ENCODE measurements at places on chromosomes 16 and 17. TPM values are rescaled to one million over a fixed set of nuclear protein-coding genes. Genes with fewer than 3 reads are reported as not detected.
A peak's percentile ranks its signal among the peaks of the same experiment; 100 is the strongest.

DNA sequence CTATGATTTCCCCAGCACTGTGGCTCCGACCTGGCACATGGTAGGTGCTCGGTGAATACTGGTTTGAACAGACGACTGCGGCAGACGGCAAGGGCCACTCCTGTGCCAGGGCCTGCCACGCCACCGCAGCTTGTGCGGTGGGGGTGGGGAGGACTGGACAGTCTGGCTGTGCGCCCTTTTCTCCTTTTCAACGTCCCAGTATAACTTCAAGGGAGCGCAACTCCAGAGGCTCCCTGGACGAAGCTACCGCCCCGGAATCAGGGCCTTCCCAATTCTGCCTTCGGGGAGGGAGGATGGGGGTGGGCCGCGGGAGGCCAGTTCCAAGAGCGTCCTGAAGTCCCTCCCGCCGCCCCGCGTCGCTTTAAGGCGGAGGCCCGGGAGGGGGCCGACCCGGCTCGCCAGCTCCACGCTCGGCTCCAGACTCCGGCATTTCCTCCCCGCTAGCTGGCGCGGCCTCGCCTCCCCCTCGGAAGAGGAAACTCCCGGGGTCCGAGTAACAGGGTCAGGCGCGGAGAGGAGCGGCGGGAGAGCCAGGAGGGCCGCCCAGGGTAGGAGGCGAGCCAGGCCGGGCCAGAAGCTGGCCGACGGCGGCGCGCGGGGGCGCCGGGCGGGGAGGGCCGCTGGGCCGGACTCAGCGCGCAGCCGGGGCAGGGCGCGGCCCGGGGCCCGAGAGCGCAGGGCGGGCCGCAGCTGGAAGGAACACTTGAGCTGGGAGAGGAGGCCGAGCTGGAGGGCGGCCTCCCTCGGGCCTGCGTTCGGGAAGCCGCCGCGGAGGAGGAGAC lies at the start of gene ITPRIPL2:
Gene ITPRIPL2 (plus strand): TSS at position 388 of the 782 bp plus-strand sequence. CDS start 498 bp downstream, outside the sequence.
- DNase-seq: peak; percentile 87

- DNase-seq: peak; percentile 49
Measured at GRCh38 chr17:40558890-40559563, 6.2 kb downstream of the CCR7 start.

DNA sequence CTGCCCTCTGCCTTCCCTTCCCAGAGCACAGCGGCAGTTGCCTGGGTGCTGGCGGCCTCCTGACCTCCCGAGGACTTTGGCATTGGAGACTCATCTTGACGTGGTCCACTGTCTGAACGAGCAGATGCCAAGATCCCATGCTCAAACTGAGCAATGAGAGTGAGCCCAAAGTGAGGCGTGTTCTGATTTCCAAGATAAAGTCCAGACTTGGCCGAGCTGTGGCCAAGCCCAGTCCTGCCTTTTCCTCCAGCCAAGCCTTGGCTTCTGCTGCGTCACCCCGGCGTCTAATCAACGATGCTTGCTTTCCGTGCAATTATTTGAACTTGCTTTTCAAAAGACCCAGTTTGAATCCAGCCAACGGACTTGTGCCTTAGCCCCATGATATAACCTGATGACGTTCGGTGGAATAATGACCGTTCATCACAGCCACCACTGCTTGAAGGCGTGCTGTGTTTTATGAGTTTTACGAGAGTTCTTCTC lies 179.2 kb downstream of the IRF8 start:
- DNase-seq: no peak

RASD1 gene
- 1.1 TPM for total RNA-seq

ABCA9 gene
- 8.9 TPM for total RNA-seq

DNA sequence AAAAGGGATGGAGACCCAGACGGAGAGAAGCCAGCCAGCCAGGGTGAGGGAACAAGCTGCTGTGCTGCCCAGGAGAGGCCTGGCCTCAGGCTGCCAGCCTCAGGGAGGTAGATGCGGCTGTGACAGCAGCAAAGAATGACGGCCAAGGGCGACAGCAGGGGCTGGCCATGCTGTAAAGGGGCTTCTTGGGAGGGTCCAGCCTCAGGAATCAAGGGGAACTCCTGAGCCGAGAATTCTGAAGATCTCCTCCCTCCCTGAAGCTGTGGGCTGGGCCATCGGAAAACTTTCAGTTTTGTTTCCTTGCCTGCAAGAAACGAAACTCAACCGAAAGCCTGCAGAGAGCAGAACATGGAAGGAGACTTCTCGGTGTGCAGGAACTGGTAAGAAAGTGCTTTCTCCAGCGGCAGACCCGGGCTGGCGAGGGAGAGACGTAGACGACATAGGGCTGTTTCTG lies at the start of gene XAF1:
Gene XAF1 (plus strand): TSS at position 316 of the 454 bp plus-strand sequence. CDS start 33 bp downstream, at position 349.
- peak; percentile 54 for DNase-seq

DNA sequence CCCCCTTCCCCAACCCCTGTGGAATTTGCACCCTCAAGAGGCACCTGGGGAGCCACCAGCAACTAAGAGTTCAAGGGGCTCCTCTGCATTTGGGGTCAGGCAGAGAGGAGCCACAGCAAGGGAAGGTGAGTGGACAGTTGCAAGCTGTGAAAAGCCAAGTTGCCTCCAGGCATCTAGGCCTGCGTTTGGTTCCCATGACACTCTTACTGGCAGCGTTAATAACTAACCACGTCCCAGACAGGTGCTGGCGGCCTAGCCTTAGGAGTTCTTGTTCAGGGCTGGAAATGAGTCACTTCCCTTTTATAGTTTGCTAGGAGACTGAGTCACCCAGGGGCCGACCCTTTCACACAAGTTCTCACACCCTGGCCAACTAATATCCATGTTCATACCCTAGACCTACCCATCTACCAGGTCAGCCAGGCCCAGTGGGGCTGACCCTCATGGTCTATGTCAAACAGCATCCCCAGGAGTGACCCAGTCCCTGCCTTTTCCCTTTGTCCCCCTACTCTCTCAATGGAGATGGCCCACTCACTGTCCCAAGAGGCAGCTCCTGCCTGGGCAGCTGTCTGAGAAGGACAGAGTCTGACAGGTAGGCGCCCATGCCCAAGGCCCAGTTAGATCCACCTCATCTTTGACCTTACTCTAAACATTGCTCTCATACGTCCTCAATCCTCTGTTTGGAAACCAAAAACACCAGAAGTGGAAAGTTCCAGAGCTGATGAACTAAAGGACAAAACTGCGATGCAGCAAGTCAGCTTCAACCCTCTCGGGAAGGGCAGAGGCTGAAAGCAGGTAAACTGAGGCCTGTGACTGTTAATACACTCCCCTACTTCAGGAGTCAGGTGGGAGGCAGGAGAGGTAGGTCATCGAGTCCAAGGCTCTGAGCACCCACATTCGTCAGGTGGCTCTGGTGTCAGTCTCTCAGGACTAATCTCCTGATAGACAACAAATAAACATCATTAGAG lies 300.6 kb downstream of the SOX9 start:
- no peak for DNase-seq

GRCh38 chr16:56689171-56689570 lies 6.9 kb downstream of the MT1X start:
- DNase-seq: no peak

GRCh38 chr16:59783191-59783590 lies 1049.1 kb upstream of the GOT2 start:
- DNase-seq: no peak

GRCh38 chr17:3771140-3771539 lies 29.8 kb downstream of the ITGAE start:
- no peak for DNase-seq

- no peak for DNase-seq
Measured at GRCh38 chr17:48973806-48974205, 5.4 kb upstream of the GIP start.

NGFR gene
- 14.0 TPM for total RNA-seq

ABCC3 gene
- 326 TPM for total RNA-seq

- DNase-seq: peak; percentile 71
Measured at GRCh38 chr17:68868708-68869107, 86.5 kb downstream of the ABCA8 start.

NPW gene
- 8.5 TPM for total RNA-seq

SDR42E1 gene
- 4.1 TPM for total RNA-seq

TNS4 gene
- total RNA-seq: 0.13 TPM

- DNase-seq: no peak
Measured at GRCh38 chr16:78629173-78629572, 529.7 kb downstream of the WWOX start.

SLC38A8 gene
- total RNA-seq: not detected

DNA sequence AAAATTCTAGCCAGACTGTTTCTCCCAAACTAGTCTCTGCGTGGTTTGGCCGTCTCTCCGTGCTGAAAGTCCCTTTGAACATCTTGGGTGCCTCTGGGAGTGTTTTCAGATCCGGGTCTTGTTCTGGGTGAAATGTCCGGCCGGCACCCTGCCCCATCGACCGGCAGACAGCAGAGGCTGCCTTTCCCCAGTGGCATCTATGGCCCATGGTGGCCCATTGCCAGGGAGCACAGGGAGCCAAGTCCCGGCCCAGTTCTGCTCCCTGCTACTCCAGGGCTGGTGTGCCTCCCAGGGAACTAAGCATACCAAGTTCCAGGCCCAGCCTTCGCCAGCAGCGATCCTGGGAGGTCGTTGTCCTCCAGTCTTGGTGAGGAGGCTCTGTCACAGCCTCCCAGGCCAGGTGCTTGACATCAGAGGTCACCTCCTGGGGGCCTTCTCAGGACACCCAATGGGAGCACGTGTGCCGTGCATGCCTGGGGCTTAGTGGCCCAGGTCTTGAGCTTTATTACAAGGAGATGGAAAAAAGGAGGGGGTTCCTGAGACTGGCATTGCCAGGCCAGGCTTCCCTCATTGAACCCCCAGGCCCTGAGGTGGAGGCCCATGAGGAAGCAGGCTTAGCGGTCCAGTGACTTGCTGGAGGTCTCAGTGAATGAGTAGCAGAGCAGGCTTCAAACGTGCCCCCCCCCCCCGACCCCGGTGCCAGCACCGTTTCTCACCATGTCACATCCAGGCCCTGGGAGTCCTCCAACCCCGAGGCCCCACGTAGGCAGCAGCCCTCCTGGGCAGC lies 54.0 kb downstream of the PGS1 start:
- DNase-seq: peak; percentile 77

- DNase-seq: no peak
Measured at GRCh38 chr17:17892731-17893130, 55.9 kb upstream of the SREBF1 start.

DNA sequence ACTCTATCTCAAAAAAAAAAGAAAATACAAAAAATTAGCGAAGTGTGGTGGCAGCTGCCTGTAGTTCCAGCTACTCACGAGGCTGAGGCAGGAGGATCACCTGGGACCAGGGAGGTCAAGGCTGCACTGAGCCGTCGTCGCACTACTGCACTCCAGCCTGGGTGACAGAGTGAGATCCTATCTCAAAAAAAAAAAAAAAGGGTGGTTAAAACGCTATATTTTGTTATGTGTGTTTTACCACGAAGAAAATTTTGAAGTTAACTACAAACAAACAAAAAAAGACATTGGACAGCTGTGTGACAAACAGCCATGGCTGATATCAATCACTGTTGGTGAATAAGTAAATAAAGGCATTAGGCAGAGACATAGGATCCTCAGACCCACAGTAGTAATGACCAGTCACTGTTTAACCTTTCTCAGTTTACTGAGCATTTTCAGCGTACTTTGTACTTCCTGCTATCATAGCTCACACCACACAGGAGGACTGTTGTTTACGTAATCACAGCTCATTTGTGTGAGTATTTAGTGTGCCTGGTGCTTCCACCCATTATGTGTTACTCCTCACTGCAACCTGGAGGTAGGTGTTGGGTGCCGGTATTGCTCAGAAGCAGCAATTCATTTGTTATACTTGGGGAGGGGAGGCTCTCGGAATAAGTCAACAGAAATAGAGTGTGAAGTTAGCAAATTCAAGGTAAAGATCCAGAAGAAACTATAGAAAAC lies 55.4 kb downstream of the COPRS start:
- DNase-seq: peak; percentile 67

OR2C1 gene
- total RNA-seq: not detected

DHX58 gene
- 30.3 TPM for total RNA-seq

- no peak for DNase-seq
Measured at GRCh38 chr16:21117567-21117966, 33.1 kb downstream of the DNAH3 start.

ZDHHC1 gene
- total RNA-seq: 1.6 TPM

PDILT gene
- total RNA-seq: not detected

- DNase-seq: no peak
Measured at GRCh38 chr17:46020023-46020761, 21.1 kb downstream of the STH start.

DNA sequence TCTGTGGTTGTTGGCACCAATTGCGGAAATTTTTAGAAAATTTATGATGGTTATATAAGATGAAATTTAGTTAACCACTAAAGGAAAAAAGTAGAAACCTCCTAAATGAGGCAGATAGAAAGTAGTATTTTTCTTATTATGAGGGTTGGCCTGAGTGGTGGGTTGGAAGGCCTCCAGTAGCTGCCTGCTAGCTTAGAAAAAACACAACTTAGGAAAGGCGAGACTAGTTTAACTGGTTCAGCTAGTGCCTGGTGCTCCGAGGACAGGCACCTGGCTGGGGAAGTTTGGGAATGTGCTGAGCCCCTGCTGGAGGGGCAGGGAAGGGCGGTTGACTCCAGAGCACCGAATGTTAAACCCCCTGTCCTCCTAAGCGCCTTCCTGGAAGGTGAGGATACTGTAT lies 19.9 kb downstream of the LDHD start:
- no peak for DNase-seq

DNA sequence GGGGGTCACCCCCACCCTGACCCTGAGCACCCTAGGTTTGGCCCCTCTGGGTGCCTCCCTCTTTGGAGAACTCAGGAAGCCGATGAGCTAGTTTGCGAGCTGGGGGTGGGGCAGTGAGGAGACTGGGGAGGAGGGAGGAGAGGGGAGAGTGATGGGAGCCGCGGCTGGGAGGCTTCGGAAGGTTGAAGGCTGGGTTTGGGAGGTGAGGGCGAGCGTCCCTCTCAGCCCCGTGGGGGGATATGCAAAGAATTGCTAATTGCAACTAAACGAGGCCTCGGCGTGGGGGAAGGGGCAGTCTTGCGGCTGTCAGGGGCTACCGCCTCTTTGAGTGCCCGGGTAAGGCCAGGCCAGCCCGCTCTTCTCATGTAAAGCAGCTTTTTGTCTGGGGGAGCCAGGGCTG lies 17.6 kb upstream of the FZD2 start:
- DNase-seq: no peak

DNA sequence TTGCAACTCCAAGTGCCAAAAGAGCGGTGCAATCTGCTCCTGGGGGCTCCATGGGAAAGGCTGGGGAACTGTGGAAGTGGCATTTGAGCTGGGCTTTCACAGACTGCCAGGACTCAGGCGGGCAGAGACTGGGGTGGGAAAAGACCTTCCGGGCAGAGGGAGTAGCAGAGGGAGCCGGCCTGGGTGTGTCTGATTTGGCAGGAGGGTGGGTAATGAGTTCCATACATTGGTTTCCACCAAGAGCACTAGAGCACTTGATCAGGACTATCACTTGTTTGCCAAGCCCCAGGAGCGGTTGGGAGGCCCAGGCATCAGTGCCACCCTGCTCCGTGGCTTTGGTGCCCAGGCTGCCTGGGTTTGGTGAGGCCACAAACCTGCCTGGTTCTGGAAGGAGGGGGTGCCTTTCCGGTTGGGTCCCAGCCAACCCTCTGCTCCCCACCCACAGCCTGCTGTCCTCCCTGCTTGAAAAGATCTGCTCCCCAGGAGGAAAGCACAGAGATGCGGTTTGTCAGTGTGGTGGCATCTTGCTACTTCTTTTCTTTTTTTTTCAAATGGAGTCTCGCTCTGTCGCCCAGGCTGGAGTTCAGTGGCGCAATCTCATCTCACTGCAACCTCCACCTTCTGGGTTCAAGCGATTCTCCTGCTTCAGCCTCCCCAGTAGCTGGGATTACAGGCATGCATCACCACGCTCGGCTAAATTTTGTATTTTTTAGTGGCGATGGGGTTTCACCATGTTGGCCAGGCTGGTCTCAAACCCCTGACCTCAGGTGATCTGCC lies 3.5 kb upstream of the TRIM47 start:
- no peak for DNase-seq

GRCh38 chr17:64002658-64003525 lies 4.7 kb downstream of the PRR29 start:
- DNase-seq: no peak

GNG13 gene
- not detected for total RNA-seq

GRCh38 chr17:230395-230770 lies 48.9 kb upstream of the DOC2B start:
- DNase-seq: peak; percentile 37
